Suppressor macrophage treated with lipopolysaccharide for 1 hour (primary cell): ENCODE measurements at places on chromosomes 2 and 18.
A peak's percentile ranks its signal among the peaks of the same experiment; 100 is the strongest.

GRCh38 chr18:73639788-73640187 is 507.8 kb downstream of the FBXO15 start:
- DNase-seq: no peak

DNA sequence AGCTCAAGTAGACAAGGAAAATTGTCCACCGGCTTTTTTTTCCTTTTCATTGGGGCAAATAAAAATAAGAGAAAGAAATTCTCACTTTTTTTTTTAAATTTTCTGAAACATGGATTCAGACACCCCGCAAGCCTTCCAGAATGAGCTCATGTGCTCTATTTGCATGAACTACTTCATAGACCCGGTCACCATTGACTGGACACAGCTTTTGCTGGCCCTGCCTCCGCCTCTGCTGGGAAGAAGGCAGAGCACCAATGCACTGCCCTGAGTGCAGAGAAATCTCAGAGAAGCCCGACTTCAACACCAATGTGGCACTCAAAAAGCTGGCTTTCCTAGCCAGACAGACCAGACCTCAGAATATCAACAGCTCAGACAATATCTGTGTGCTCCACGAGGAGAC is 30.2 kb upstream of the TRIM43B start:
- no peak for DNase-seq

DNA sequence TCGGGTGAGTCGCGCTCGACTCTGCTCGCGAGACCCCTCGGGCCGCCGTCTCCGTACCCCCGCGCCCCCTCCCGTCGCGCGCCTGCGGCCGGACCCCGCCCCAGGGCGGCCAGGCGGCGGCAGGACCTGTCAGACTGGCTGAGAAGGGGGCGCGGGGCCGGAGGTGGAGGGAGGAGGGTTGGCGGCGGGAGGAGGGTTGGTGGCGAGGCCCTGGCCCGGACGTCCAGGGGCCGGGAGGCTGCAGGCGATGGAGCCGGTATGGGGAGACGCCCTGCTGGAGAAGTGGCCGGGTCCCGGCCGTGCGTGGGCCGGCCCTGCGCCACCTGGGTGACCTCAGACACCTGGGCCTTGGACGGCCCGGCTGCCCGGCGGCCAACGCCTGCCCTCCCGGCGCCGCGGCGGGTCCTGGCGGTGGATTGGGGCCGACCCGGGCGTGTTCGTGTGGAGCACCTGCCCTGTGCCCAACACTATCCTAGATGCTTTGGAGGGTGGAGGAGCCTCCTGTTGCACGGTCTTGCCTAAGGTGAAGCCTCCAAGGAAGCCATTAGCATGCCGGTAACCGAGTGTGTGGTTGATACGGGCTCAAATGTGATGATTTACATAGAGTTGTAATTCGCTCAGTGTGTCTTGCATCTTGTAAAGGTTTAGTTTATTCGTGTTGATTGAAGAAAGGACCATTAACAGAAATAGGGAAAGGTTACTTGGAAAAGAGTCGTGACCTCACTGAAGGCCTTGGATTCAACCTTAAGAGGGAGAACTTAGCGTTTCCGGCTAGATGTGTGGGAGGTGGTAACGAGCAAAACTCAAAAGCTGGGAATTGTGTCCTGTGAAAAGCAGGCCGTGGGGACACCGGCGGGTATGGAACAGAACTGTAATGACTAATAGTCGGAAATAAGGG is 550 bp downstream of the MYL12B start:
- DNase-seq: peak; percentile 31

GRCh38 chr18:58344861-58345463 is 283.9 kb downstream of the ALPK2 start:
- DNase-seq: no peak

DNA sequence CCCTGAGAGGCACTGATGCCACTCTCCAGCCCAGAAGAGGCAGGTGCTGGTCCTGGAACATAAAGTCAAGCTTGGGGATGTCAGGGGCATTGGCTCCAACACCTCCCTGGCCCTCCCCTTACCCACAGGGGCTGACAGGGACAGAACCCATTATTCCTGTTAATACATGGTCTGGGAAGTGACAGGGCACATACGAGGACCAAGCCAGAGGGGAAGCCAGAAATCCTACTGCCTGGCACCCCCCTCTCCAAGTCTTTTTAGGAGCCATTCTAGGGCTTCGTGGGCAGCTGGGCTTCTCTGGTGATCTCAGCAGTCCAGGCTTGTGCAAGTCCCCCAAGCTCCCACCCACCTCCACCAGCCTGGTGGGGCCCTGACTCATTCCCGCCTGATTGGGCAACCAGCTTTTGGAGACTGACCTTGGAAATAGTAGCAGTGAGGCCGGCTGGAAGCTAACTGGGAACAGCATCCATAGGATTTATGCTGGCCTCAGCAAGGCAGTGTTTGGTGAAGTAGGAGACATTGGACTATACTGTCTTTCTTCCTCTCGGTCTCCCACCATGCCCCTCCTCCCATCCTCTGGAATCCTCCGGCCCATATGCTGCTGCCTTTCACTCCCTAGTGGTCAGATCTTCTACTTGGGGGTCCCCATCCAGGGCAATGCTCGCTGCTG is 86.4 kb upstream of the HK2 start:
- DNase-seq: peak; percentile 92

GRCh38 chr2:219509780-219510511 is 4.3 kb upstream of the ASIC4 start:
- peak; percentile 51 for DNase-seq

DNA sequence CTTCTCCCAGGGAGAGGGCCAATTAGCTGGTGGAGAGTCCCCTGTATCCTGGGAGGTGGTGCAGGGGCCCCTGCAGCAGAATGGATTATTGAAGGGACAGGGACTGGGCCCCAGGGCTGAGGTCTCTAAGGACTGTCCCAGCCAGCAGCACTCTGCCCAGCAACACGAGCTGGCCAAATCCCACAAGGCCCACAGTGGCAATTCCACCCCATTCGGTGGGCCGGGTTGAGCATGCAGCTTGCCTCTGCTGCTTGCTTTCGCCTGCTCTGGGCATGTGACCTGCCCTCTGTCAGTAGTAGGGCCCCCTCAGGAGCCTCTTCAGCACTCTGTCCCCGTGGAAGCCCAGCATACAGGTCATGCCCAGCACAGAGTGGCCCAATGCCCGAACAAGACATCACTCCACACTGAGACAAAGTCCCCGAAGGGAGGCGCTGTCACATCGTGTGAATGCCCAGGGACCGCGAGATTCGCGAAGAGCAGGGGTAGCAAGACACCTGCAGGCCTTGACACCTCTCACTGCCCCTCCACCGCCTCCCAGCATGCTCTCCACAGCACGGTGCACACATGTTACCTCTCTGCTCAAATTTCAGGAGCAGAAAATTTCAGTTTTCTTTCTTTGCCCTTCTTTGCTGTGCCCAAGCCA is 65.4 kb downstream of the CRACDL start:
- no peak for DNase-seq

DNA sequence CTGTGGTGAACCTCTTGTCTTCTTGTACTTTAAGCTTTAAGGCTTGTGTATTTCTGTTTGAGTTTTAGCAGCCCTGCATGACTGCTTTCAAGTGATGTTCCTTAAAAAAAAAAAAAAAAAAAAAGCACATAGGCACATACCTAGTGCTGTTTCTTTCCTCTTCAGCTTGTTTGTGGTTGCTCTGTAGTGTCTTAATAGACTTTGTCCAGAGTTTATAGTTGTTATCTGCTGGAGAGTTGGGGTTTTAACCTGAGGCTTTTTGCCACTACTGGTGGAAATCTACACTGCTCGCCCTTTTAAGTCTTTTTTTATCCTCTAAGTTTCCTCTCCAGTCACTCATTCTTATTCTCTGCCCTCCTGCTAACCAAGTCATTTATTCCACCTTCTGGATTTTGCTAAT is 34.5 kb downstream of the AGFG1 start:
- DNase-seq: no peak

DNA sequence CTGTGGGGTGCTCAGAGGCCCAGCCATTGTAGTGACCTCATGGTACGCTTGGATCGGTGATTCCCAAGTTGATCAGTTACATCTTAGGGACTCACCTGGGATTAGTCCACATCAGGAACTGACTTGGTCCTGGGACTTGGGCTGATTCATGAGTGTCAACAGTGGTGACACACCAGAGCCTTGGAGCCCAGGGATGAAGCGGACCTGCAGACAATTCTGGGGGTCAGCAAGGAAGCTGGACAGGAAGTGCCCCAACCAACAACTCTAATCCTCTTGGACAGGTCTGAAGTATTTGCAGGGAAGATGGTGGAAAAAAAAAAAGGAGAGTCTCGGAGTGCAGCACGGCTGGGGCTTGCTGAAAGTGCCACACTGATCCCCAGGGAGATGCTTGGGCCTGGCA is 288.6 kb downstream of the PHLPP1 start:
- DNase-seq: no peak

DNA sequence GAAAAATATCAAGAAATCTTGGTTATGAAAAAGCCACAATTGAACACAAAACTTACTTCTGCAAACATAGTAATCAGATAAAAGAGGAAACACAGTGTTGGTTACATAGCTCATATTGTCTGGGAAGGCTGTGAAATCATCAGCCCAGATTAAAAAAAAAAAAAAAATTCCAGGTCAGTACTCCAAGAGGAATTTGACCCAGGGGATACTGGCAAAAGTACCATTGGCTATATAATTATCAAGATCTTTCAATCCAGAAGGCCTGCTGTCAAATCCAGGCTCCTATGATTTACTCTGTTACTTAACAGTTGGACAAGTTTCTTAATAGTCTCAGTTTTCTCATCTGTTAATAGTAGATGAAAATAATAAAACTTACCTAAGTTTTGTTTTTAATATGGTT is 12.9 kb upstream of the IKZF2 start:
- peak; percentile 21 for DNase-seq

GRCh38 chr18:75170022-75170789 is 38.7 kb downstream of the PTGR3 start:
- DNase-seq: no peak

DNA sequence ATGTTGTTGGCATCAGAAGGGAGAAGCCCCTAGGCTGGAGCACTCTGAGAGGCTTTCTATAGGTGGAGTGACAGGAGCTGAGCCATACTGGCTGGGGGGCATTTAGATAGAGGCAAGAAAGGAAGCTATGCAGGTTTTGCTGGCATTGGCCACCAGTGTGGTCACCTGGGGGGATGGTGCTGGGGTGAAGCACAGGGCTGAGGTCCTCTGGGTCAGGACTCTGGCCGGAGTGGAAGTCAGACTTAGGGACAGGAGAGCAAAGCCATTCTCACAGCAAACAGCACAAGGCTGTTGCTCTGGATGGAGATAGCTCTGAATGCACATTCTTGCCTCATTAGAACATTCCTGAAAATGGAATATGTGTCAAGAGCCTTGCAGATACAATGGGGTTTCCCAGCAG is 47.4 kb downstream of the NTSR2 start:
- no peak for DNase-seq

DNA sequence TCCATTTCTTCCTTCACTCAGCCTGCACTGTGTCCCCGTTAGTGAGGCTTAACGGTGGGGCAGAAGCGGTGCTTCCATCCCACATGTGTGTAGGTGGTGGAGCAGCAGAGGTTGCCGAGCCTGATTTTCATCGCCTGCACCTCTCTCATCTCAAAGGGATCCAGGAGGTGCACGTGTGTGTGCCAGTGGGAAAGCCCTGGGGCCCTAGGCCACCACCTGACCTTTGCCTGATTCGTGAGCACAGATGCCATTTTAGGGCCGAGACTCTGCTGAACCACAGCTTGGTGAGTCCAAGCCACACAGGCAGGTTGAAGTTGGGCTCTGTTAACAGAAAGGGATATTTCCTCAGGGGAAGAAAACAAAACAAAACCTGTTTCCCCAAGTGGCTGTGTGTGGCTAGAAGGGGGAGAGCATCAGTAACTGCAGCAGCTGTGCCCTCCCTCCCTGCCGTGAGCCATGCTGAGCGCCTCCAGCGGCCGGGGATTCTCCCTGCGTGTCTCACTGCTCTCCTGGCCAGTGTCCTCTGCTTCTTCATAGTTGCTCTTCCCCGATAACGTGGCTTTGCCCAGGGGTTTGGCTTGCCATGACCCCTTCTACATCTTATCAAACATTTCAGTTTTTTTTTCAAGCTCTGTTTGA is 81.5 kb downstream of the MAPRE2 start:
- DNase-seq: no peak

DNA sequence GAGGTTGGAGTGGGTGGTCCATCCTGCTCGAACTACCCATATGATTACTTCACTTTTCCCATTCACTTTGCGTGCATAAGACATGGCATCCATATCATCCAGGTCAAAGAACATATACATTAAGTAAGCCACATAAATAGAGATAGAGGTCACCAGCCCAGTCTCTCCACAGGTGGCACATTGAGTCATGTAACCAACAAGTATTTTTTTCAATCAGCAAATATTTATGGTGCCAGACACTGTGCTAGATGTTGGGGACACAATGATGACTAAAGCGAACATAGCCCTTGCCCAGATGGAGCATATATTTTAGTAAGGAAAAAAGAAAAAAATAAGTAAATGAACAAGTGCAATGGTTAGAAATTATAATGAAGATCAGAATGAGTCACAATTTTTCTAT is 83.6 kb upstream of the LCLAT1 start:
- no peak for DNase-seq

DNA sequence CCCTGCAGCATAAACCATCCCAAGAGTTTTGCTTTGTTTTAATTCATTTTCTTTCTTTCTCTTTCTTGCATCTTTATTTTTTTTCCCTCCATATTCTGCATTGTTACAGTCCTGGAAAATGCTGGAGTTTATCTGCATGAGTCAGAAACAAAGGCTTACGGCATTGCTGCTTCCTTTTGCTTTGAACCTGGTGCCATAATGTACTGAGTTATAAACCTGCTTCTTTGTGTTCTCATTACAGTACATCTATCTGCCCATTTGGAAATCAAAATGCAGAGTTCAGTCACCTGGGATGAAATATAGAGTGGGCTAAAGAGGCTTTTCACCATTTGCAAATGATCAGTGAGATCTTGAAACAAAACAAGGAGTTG is 1009.2 kb upstream of the FANCL start:
- no peak for DNase-seq

DNA sequence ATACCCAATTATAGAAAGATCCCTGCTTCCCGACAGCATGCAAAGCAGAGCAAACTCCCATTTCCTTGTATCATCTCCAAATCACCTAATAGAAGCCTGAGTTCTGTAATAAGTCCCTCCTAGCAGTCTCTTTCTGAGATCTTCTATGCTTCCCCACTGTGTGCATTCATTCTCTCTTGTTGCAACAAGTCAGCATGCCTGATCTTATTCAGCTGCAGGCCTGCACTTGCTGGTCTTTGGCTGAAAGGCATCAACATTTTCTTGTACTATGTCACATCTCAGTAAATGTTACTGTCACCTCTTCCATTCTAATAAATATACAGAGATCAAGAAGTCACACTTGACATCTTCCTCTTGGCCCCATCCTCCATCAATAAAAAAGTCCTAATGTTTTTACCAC is 449.9 kb upstream of the MEX3C start:
- no peak for DNase-seq

- DNase-seq: peak; percentile 25
Measured at GRCh38 chr18:1511619-1512311, 607.1 kb downstream of the ADCYAP1 start.
